ENCODE measurements at places on chromosomes 3 and 15. TPM values are rescaled to one million over a fixed set of nuclear protein-coding genes. Genes with fewer than 3 reads are reported as not detected.

- DNase-seq: no peak
Observed at GRCh38 chr15:47829667-47830066, 112.4 kb downstream of the SEMA6D start.

GRCh38 chr3:55059027-55059629, 131.3 kb upstream of the LRTM1 start:
- DNase-seq: no peak

SCN11A gene
- total RNA-seq: 0.09 TPM

DNA sequence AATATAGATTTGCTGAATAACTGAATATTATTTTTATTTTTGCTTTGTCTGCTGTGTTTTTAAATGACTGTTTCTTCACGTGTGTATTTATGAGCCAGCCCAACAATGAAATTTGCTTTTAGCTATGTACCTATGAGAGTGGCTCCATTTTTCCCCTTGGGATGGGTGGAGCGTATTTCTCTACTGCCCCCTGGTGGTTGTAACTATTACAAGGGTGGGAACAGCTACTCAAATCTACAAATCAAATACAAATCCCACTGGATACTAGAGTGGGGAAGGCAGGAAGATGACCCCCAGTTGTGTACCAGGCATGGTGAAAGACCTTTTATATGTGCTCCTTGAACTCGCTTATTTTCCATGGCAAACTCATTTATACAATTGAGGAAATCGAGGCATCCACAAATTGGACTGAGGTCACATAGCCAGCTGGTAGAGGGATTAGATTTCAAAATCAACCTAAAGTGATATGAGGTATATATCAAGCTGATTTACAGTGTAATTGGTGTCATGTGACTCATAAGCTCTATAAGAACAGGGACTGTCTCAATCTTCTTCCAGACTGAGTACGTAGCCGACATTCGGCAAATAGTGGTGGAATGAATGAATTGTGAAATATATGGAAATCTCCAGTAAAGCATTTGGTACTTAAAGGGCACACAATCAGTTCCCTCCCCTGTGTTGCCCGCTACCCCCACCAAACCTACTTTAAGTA, 69.5 kb upstream of the VEPH1 start:
- DNase-seq: no peak

DNA sequence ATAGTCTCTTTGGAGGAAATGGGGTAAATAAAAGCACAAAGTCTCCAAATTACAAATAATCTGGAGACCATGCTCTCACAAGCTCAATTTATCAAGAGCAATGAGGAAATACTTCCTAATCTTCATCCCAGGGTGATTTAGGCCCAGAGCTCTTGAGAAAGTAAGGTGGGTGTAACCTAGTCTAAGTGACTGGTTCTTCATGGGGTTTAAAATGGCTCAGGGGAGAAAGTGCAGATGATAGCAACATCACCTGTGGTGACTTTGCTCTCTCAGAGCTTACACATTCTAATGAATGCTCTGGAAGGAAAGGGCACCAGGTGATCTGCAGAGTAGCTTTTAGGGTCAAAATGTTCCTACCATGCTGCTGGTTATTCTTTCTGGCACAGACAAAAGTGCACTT, 118.4 kb upstream of the TP63 start:
- no peak for DNase-seq
